ENCODE measurements at places on chromosomes 12 and 14.

DNA sequence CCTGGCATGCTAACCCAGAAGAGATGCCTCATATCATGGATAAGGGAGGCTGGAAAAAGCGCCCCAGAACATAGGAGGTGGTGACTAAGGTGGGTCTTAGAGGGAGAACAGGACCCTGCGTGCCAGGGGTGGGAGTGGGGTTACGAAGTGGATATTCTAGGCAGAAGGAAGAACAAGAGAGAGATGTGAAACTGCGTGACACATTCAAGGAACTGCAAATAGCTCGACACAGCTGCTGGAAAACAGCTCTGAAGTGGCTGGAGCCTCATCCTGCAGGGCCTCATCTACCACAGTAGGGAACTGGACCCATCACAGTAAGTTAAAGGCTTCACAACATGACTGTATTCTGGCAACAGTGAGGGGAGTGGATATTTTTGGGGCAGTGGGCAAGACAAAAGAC, 61.1 kb downstream of the RNF34 start:
- DNase-seq: no peak

- no peak for DNase-seq
These were observed 37.7 kb upstream of the TXNRD1 start for GRCh38 chr12:104177663-104178501.

DNA sequence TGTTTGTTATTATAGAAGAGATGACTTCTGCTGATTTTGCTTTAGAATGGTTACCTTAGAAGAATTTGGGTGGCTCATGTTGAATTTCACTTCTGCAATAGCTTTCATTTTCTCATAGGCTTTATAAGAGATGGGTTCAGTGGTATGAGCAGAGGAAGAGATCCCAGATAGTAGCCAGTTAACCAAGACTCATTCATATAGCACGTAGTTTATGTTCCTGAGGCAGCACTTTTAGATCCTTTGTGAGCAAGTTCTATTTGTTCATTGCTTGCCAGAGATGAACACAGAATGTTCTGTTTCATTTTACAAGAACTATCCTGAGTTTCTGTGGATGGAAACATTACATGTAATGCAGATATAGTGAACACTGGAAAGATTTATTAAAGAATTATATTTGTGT, 32.2 kb downstream of the RAB21 start:
- no peak for DNase-seq

DNA sequence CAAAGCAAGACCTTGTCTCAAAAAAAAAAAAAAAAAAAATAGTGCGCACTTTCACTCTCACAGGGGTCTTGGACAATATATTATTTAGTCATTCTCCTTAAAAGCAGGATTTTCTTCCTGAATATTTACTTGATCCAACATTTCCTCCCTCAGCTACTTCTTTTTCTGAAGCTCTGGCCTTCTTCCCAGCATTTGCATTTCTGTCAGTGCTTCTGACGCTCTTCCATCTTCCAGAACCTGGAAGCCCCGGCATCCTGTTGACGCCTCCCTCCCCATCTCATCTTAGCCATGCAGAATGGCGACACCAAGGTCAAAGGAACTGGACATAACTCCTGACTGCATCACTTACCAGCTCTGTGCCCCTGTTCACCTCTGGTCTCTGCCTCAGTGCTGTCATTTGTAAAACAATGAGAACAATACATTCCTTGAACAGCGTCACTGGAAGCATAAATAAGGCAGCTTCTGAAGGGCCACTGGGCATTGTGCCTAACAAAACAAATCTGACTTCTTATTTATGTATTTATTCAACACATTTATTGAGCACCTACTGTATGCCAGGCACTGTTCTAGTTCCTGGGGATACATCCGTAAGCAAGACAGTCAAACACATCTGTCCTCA, 90.9 kb upstream of the MDM1 start:
- DNase-seq: no peak

DNA sequence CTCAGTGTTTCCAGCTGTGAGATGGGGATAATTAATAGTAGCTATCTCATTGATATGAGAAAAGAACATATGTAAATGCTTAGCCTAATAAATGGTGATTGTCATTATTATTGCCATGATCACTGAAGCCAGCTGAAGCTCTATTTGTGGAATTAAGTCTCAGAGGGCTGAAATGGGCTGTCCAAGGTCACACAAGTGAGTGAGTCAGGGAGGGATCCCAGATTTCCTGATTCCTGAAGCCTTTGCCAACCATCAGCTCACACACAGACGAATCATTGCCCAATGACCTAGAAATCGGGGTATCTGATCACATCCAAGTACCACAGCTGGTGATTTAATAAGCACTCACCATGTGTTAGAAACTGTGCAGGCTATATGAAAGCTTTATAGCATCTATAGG, 21.6 kb upstream of the TMEM229B start:
- no peak for DNase-seq

DNA sequence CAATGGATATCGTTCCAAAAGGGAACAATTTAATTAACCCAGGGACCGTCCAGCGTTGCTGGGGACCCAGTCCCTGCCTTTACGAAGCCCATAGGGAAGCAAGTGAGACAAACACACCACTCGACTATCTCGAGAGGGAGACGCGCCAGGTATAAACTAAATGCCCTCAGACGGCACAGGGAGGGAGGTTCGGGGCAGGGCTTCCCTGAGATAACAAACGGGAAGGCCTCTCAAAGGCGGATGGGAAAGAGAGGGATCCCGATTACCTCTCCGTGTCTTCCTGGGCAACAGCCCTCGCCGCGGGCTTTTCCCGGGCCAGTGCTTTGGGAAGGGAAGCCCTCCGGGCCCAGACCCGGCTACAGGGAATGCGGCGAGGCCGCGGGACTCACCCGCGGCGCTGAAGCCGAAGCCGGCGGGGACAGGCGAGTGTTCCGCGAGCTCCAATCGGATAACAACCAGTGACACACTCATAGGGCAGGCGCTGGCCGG, 390 bp downstream of the BRAP start:
- no peak for DNase-seq

DNA sequence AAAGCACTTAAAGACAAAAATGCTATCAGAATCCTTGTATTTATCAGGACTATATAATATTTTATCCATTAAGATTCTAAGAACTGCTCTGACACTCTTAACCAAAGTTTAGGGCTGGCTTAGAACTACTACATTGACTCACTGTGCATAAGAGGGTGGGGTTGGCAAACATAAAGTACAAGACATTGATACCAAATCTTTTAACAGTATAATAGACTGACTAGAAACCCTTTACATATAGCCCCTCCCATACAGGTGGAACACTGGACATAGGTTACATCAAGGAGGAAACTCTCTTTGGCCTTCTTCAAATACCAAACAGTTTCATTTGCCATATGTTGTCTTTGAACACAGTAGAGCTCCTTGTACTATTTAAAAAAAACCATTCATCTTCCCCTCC, 15.6 kb upstream of the REP15 start:
- no peak for DNase-seq

DNA sequence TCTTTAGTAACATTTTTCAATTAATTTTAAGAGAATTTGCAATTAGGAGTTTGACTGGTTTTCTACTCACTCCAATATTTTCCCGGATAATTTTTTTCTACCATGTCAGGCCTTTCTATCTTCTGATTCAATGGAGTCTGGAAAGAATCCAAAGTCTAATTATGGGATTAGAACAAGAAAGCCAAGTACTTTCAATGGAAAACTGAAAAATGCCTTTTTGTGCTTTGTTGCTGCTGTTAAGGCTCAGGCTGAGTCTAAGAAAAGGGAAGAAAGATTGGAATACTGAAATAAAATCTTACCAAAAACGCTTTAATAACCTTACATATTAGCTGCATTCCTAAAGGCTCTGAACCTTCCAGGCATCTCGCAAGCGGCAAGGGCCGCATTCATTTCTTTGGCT, 24.4 kb upstream of the DHRS4 start:
- DNase-seq: no peak

GRCh38 chr12:93453633-93454032, 11.9 kb upstream of the UBE2N start:
- DNase-seq: no peak

GRCh38 chr14:60637479-60638315, 11.6 kb downstream of the SIX1 start:
- no peak for DNase-seq

- no peak for DNase-seq
These were observed 9.9 kb upstream of the DYRK2 start for GRCh38 chr12:67638694-67639093.

GRCh38 chr12:88510843-88511242, 69.4 kb downstream of the KITLG start:
- no peak for DNase-seq

Measured in NCI-H1930 (cell line).